Hepatocyte (in vitro differentiated cells): ENCODE measurements at places on chromosomes 3 and 15.

DNA sequence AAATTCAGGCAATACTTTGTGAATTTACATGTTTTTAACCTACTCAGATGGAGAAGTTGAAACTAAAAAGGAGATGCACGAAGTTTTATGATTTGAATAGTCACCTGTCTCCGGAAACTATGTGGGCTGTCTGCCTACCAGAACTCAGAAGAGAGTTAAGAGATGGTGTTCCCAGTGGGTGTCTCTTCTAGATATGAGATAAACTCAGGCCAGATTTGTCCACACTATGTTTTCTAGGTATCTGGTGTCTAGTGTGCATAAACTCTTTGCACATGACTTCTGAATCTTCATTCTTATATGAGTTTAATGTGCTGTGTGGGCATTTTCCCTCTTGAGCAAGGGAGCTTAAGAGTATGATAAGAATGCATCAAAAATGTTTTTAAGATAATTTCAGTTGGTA is 222.8 kb downstream of the FOXP1 start:
- no peak overlapping the region for H3K4me3 ChIP-seq
- H3K27ac ChIP-seq: peak overlapping the region; percentile 19
- H3K36me3 ChIP-seq: no peaks in the 10 kb centered on the region
- peaks cover 4% of the 10 kb centered on the region for H3K4me1 ChIP-seq

GRCh38 chr15:34436126-34436955 is 1.3 kb downstream of the GOLGA8A start:
- DNase-seq: no peak
- no peak overlapping the region for H3K27ac ChIP-seq
- no peaks in the 10 kb centered on the region for H3K4me1 ChIP-seq
- H3K4me3 ChIP-seq: peak overlapping the region; percentile 92

- H3K27me3 ChIP-seq: no peaks in the 10 kb centered on the region
- DNase-seq: peak; percentile 42
- no peak overlapping the region for H3K4me3 ChIP-seq
- H3K4me1 ChIP-seq: peaks cover 56% of the 10 kb centered on the region
These were observed 1.2 kb upstream of the ZNF609 start for GRCh38 chr15:64459066-64459781.

GRCh38 chr3:139267300-139268246 is 76.2 kb upstream of the MRPS22 start:
- H3K27me3 ChIP-seq: no peaks in the 10 kb centered on the region
- no peak overlapping the region for H3K4me3 ChIP-seq
- no peaks in the 10 kb centered on the region for H3K4me1 ChIP-seq
- no peak overlapping the region for H3K27ac ChIP-seq
- H3K36me3 ChIP-seq: no peaks in the 10 kb centered on the region
- DNase-seq: no peak

DNA sequence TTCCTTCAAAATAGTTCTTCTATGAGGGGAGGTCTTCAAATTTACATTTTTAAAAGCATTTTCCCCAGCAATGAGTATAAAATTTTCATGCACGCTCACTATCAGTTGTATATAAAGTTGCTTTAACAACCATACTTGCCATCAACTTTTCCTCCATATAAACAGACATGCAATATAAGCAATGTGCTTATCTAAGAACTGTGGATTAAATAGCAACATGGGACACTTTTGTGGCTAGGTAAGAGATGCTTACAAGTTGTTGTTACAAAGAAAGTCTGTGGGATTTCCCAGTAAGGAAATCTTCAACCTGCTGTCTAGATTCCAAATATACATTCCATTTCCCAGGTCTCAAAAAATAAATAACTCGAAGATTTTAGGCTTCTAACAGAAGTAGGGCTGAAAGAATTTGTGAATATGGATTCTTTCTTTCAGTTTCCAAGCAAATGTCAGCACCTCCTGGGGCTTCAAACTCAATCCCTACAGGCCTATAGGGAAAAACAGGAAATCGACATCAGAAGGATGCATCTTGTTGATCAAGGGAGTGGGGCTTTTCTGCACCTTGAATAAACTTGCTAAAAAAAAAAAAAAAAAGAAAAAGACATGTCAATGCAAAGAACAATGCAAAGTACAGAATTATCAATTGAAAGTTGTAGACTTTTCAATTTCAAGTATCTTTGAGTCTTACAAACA is 16.1 kb downstream of the TNIK start:
- no peaks in the 10 kb centered on the region for H3K36me3 ChIP-seq
- H3K4me3 ChIP-seq: no peak overlapping the region
- no peaks in the 10 kb centered on the region for H3K4me1 ChIP-seq

GRCh38 chr15:95830281-95830680 is 500.2 kb upstream of the NR2F2 start:
- H3K36me3 ChIP-seq: no peaks in the 10 kb centered on the region
- H3K27ac ChIP-seq: no peak overlapping the region
- no peak for DNase-seq
- H3K27me3 ChIP-seq: no peaks in the 10 kb centered on the region

DNA sequence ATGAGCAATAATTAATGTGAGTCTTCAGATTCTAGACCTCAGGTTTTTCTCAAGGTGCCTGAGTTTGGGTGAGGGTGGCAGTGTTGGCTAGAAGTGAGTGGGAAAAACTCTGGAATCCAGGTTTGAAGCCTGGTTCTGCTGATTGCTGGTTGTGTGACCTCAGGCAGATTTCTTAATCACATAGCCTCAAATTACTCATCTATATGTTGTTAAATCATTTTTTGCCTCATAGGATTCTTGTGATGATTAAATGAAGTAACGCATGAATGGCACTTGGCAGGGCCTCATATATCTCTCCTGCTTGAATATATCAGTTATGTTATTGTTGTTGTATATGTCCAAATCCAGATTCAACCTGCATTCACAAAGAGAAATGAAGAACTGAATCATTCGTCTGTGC is 60.5 kb downstream of the NR2F2 start:
- no peak overlapping the region for H3K4me3 ChIP-seq
- H3K27me3 ChIP-seq: peaks cover 13% of the 10 kb centered on the region
- no peaks in the 10 kb centered on the region for H3K36me3 ChIP-seq
- H3K27ac ChIP-seq: no peak overlapping the region

GRCh38 chr3:12944413-12944812 is 103.0 kb upstream of the RPL32 start:
- H3K27ac ChIP-seq: no peak overlapping the region
- no peak overlapping the region for H3K4me3 ChIP-seq
- no peak for DNase-seq
- H3K27me3 ChIP-seq: no peaks in the 10 kb centered on the region

DNA sequence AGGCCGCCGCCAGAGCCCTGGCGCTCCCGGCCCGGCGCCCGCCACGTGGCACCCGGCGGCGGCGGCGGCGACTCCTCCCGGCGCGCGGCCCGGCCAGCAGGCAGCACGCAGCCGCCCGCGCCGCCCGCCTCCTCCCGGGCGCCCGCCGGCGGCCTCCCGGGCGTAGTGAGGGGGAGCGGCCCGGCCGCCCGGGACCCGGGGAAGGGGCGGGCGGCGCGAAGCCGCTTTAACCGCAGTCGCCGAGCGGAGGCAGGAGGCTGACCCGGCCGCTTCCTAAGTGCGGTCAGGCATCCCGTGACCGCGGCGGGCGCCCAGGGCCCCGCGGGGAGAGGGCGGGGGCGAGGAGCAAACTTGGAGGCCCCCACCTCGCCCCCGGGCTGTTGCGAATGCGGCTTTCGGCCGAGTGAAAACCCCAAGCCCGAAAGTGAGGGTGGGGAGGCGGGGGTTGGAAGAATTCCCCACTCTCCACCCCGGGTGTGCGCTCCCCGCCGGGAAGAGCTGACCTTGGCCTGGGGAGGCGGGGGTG is 1.7 kb upstream of the HES1 start:
- H3K27ac ChIP-seq: peak overlapping the region; percentile 99
- no peaks in the 10 kb centered on the region for H3K27me3 ChIP-seq
- no peak for DNase-seq
- H3K4me3 ChIP-seq: peak overlapping the region; percentile 28

- H3K27me3 ChIP-seq: peaks cover 11% of the 10 kb centered on the region
- DNase-seq: peak; percentile 85
- H3K4me1 ChIP-seq: peaks cover 10% of the 10 kb centered on the region
- peak overlapping the region; percentile 42 for H3K4me3 ChIP-seq
- H3K27ac ChIP-seq: no peak overlapping the region
These were observed 472 bp downstream of the BSN start for GRCh38 chr3:49554633-49555265.

DNA sequence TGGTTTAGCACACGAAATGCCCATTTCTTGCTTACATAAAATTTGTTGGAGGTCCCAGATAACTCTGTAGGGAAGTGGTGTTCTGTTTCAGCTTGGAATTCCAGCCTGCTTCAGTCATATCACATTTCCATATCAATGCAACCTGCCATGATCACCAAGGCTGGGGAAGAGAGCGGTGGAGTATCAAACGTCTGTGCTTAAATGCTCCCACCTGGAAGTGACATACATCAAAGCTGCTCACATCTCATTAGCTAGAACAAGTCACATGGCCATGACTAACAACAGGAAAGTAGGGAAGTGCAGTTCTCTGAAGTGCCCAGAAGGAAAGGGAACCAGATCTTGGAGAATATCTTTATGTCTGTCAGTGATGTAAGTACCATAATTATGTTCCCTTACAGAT is 130.2 kb upstream of the CFAP20DC start:
- no peak overlapping the region for H3K27ac ChIP-seq
- H3K4me3 ChIP-seq: no peak overlapping the region
- no peaks in the 10 kb centered on the region for H3K36me3 ChIP-seq
- no peaks in the 10 kb centered on the region for H3K27me3 ChIP-seq
- no peaks in the 10 kb centered on the region for H3K4me1 ChIP-seq

DNA sequence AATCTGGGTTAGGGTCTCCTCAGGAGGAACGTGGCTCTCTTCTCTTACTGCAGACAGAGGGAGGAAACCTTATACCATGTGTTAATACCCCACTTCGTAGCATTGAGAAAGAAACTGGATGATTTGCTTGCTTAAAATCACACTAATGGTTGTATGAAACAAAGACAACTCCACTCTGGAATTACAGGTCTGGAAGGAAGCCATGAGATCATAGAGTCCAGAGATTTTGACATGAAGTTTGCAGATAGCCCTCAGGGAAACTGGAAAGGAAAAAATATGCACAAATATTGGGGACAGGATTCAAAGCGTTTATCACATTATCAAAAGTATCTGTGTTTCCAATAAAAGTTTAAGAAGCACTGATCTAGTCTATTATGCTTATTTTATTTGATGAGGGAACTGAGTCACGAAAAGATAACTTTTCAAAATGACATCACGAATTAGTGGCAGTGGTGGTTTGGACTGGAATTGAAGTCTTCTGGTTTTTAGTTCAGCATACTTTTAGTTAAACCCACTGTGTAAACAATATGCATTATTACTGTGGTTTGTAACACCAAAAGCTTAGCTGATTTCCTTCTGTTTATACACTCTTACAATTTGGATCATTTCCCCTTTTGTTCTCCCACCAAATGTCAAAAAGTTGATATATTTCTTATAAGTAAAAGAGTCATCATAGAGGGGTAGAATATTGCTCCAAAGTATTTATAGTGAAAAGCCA is 16.8 kb downstream of the FGF7 start:
- DNase-seq: no peak
- no peak overlapping the region for H3K4me3 ChIP-seq
- no peaks in the 10 kb centered on the region for H3K36me3 ChIP-seq
- peaks cover 5% of the 10 kb centered on the region for H3K4me1 ChIP-seq
- no peak overlapping the region for H3K27ac ChIP-seq

- H3K4me3 ChIP-seq: no peak overlapping the region
- peak; percentile 89 for DNase-seq
- no peak overlapping the region for H3K27ac ChIP-seq
- no peaks in the 10 kb centered on the region for H3K27me3 ChIP-seq
These were observed 24.8 kb downstream of the AADAC start for GRCh38 chr3:151838574-151839312.

- DNase-seq: no peak
- no peaks in the 10 kb centered on the region for H3K36me3 ChIP-seq
- H3K4me3 ChIP-seq: no peak overlapping the region
These were observed 39.5 kb upstream of the DGKG start for GRCh38 chr3:186401556-186401955.

- no peaks in the 10 kb centered on the region for H3K27me3 ChIP-seq
- peak; percentile 34 for DNase-seq
- H3K4me3 ChIP-seq: peak overlapping the region; percentile 66
- H3K36me3 ChIP-seq: no peaks in the 10 kb centered on the region
- H3K4me1 ChIP-seq: peaks cover 7% of the 10 kb centered on the region
- H3K27ac ChIP-seq: peak overlapping the region; percentile 27
These were observed 1.1 kb downstream of the ITPR1 start for GRCh38 chr3:4493941-4494894.

DNA sequence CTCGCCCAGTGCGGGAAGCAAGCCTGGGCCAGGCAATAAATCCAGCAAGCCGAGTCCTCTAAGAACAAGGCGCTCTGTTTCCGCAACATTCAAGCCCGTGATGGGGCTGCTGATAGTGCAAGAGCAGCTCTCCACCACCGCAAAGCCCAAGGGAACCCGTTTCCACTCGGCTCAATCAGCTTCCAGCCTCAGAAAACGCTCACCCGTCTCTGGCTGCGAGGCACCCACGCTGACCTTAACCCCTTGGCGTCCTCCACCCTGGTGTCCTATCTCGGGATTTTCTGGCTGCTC is 17.8 kb downstream of the SPATA12 start:
- H3K36me3 ChIP-seq: no peaks in the 10 kb centered on the region
- peak overlapping the region; percentile 98 for H3K4me3 ChIP-seq
- peak; percentile 74 for DNase-seq

- no peak overlapping the region for H3K27ac ChIP-seq
- no peaks in the 10 kb centered on the region for H3K36me3 ChIP-seq
- H3K4me3 ChIP-seq: no peak overlapping the region
- no peaks in the 10 kb centered on the region for H3K27me3 ChIP-seq
- no peak for DNase-seq
These were observed 17.9 kb upstream of the STAB1 start for GRCh38 chr3:52477076-52477795.

- no peak for DNase-seq
- H3K27me3 ChIP-seq: no peaks in the 10 kb centered on the region
- H3K27ac ChIP-seq: no peak overlapping the region
- H3K4me3 ChIP-seq: no peak overlapping the region
- no peaks in the 10 kb centered on the region for H3K36me3 ChIP-seq
These were observed 21.4 kb downstream of the KPNA1 start for GRCh38 chr3:122493296-122493695.

- H3K27ac ChIP-seq: no peak overlapping the region
- H3K4me3 ChIP-seq: no peak overlapping the region
- DNase-seq: no peak
- no peaks in the 10 kb centered on the region for H3K27me3 ChIP-seq
- no peaks in the 10 kb centered on the region for H3K4me1 ChIP-seq
These were observed 63.0 kb downstream of the CCR1 start for GRCh38 chr3:46145147-46145546.

GRCh38 chr3:69094467-69095205 is 9.9 kb downstream of the ARL6IP5 start:
- peaks cover 4% of the 10 kb centered on the region for H3K4me1 ChIP-seq
- H3K27ac ChIP-seq: no peak overlapping the region
- H3K27me3 ChIP-seq: no peaks in the 10 kb centered on the region
- no peak for DNase-seq
- no peak overlapping the region for H3K4me3 ChIP-seq

DNA sequence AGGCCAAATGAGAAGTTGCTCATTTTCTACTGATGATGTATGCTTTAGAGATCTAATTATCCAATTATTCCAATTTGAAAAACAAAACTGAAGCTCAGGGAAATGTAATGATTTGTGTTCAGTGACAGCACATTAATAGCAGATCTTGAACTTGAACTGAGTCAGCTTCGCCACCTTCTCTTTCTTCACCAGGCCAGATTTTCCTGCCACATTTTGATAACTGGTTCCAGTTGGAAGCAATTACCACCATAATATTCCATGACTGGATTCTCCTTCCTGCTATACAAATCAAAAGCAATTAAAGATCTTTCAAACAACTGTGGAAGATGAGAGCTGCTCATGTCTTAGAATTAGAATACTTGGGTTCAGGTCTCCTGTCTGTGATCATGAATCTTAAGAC is 334.1 kb downstream of the RBMS3 start:
- no peak for DNase-seq
- H3K27me3 ChIP-seq: no peaks in the 10 kb centered on the region
- H3K4me1 ChIP-seq: no peaks in the 10 kb centered on the region
- no peak overlapping the region for H3K4me3 ChIP-seq
